ENCODE measurements at places on chromosomes 16 and 17. TPM values are rescaled to one million over a fixed set of nuclear protein-coding genes. Genes with fewer than 3 reads are reported as not detected.

DNA sequence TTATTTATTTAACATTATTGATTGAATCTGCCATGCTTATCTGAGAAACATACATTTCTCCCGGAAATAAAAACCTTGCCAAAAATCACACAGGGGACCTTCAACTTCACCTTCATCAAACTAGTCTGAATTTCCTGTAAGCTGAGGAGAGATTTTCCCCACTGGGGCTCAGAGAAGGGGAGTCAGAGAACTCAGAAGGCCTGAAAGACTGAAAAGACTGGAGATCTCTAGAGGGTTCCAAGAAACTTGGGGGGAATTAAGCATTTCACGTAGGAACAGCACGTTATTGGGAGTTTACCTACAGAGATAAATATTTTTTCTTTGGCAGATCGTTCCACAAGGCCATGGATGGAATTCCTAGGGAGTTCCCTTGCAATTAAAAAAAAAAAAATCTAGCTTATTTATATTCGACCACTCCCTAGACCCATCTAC is 528 bp upstream of the NOL11 start:
- no peak for DNase-seq
- peaks cover 17% of the 10 kb centered on the region for H3K4me1 ChIP-seq
- peaks cover 18% of the 10 kb centered on the region for H3K36me3 ChIP-seq
- no peaks in the 10 kb centered on the region for H3K27me3 ChIP-seq
- peak overlapping the region; percentile 63 for H3K27ac ChIP-seq
- peak overlapping the region; percentile 96 for H3K4me3 ChIP-seq

DNA sequence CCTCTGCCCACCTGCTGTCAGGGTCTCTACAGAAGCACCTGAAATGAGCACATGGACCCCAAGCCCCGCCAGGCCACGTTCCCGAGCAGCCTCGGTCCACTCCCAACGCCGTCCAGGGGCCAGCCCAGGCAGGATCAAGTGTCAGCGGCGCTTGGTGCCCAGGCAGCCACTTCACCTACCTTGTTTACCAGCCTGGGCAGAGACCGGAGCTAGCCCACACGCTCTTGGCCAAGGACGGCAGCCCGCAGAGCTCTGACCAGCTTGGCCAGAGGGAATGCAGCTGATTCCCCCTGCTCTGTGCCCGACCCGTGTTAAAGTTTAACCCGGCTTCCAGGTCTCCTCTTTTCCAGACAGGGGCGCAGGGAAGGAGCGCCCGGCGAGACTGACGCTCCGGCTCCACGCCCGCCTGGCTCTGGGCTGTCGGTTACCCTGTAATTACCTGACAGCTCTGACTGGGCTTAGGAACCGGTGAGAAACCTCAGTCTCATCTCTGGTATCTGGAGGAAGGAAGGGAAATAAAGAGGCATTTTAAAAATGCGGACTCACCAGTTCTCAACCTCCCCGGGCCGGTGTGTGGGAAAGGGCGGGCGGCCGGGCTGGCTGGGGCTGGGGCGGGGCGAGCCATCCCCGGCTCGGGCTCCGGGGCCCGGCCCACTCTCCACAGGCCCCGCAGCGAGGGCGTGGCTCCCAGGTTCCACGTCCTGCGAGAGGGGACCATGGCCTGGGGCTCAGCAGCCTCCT is 4.6 kb downstream of the KIFC3 start:
- H3K36me3 ChIP-seq: peaks cover 16% of the 10 kb centered on the region
- H3K4me3 ChIP-seq: no peak overlapping the region
- H3K27me3 ChIP-seq: no peaks in the 10 kb centered on the region
- DNase-seq: no peak
- peaks cover 28% of the 10 kb centered on the region for H3K4me1 ChIP-seq

PIEZO1 gene
- 247 TPM for total RNA-seq

DNA sequence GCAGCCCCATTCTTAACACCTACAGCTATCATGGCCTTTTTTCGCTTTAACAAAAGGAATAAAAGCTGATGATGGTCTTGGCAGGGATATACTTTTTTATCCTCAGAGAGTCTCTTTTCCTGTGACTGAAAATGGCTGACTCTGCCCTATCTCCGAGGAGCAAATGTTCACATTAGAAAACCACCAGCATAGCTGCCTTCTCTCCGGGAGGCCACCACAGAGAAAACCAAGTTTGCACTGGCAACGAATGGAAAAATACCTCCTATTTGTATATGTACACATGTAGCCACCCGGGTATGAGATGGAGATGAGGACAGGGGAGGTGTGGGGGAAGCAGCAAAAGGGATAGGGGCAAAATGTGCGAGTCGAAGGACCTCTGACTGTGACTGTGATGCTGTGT is 88.2 kb downstream of the STX8 start:
- H3K27me3 ChIP-seq: no peaks in the 10 kb centered on the region
- H3K4me3 ChIP-seq: no peak overlapping the region
- no peaks in the 10 kb centered on the region for H3K36me3 ChIP-seq
- peaks cover 9% of the 10 kb centered on the region for H3K4me1 ChIP-seq
- DNase-seq: peak; percentile 38

DNA sequence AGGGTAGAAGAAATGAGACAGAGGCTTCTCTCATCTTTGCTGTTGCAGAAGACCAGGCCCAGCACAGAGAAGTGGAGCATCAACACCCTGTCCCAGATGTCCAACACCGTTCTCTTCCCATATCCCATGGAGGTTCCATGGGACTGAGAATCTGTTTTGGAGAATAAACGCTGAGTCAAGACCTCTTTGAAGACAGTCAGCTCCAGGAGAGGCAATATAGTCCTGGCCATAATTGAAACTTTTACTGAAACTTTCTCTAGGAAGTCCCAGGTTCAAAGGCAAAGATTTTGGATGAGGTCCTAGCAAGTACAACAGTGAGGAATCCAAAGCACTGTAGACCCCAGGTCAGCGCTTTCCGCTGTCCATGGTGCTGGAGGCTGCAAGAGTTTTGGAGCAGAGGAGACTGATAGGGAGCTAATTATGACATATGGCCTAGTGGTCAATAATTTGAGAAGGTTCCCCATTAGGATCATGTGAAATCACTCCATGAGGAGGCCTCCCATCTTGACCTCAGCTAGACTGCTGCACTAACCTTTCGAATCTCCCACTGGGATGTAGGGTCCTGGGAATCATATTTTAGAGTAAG is 36.0 kb downstream of the OSBPL7 start:
- H3K27ac ChIP-seq: no peak overlapping the region
- peaks cover 6% of the 10 kb centered on the region for H3K4me1 ChIP-seq
- peaks cover 54% of the 10 kb centered on the region for H3K27me3 ChIP-seq

TBC1D26 gene
- total RNA-seq: 0.14 TPM

XPO6 gene
- total RNA-seq: 135 TPM

- no peak for DNase-seq
- H3K4me3 ChIP-seq: no peak overlapping the region
- H3K36me3 ChIP-seq: no peaks in the 10 kb centered on the region
- H3K27ac ChIP-seq: no peak overlapping the region
These were observed 191.4 kb downstream of the RGS9 start for GRCh38 chr17:65328567-65328966.

GRCh38 chr17:78172249-78173051 is 4.1 kb downstream of the SYNGR2 start:
- H3K27ac ChIP-seq: no peak overlapping the region
- H3K36me3 ChIP-seq: no peaks in the 10 kb centered on the region
- DNase-seq: no peak

- H3K4me3 ChIP-seq: no peak overlapping the region
- H3K4me1 ChIP-seq: peaks cover 11% of the 10 kb centered on the region
- peak; percentile 52 for DNase-seq
- no peak overlapping the region for H3K27ac ChIP-seq
These were observed 60.0 kb upstream of the BCAR1 start for GRCh38 chr16:75311383-75311938.

DNA sequence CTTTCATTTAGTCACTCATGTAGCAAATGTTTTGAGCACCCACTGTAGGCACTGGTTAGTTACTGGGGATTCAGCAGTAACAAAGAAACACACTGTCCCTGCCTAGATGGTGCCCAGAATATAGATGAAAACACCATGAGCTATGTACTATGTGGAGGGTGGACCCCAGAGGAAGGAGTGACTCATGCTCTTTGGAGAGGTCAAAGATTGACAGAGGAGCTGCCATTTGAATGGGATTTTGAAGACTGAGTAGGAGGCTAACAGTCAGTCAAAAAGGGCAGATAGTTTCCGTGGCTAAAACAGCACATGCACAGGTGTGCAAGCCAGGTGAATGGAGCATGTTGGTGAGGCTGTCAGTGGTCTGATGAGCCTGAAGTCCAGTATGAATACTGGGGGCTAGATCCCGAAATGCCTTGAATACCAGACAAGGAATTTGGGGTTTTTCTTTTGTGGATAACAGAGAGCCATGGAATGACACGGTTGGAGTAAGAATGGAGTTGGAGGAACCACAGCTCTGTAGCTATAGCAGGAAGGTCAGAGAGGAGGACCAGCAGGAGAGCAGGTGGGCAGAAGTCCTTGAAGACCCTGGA is 6.1 kb downstream of the IL21R start:
- H3K27me3 ChIP-seq: no peaks in the 10 kb centered on the region
- no peak overlapping the region for H3K27ac ChIP-seq
- no peak overlapping the region for H3K4me3 ChIP-seq
- no peaks in the 10 kb centered on the region for H3K36me3 ChIP-seq
